ENCODE measurements at places on chromosomes 3 and 15.
A peak's percentile ranks its signal among the peaks of the same experiment; 100 is the strongest.

GRCh38 chr3:46369675-46370132, 1.0 kb upstream of the CCR5 start:
- no peak for DNase-seq

DNA sequence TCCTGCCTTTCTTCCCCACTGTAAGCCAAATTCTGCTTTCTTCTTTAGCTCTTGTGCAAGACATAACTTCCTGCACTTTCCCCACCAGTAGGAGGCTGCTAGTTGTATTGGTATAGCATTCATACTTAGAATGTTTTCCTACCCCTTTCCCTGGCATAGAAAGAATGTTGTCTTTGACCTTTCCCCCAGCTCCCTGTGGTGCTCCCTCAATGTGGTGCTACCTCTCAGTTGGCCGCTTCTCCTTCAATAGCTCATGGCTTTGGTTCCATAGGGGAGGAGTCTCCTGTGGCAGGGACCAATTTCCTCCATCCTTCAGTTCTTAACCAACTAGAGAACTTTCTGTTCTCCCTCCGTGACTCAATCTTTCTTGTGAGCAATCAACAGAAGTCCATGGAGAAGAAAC, 67.5 kb upstream of the AKAP13 start:
- DNase-seq, result peak; percentile 96

GRCh38 chr3:141561426-141562034, 74.7 kb downstream of the RASA2 start:
- peak; percentile 87 for DNase-seq

DNA sequence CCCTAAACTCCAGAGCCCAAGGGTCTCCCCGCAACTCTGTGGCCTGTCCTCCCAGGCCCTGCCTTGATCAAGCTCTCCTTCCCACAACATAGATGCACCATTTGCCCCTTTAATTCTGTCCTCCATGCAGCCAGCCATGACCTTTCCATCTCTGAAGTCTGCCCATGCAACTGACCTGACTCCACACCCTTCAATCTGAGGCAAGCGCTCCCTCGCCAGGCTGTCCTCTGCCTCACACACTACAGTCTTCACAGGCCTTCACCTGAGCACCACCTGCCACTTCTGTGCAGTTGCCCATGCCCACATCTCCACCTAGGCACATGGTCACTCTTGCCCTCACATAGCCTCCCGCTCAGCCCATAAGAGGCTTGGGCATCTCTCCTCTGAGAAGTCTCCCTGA, 244.0 kb downstream of the OCA2 start:
- no peak for DNase-seq

DNA sequence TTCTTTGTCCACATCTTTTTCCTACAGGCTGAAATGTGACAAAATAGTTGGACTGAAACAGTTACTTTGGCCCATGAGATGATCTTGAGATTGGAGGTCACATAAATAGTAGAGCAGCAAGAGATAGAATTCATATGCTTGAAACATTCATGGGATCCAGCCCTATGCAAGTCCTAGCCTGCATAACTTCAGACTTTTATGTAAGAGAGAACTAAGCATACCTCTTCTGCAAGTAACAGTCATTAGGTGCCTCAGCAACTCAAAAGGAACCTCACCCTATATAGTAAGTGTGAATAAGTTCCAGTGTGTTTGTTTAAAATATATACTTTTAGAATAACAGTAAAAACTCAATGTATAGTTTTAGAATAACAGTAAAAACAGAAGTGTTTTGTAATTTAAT, 138.0 kb upstream of the P2RY1 start:
- no peak for DNase-seq

- no peak for DNase-seq
Measured at GRCh38 chr15:72086010-72086697, 31.8 kb downstream of the MYO9A start.

- DNase-seq, result no peak
Measured at GRCh38 chr15:69091654-69092053, 68.8 kb upstream of the GLCE start.

- peak; percentile 24 for DNase-seq
Measured at GRCh38 chr3:185824051-185825005, 514 bp downstream of the IGF2BP2 start.

GRCh38 chr15:88800738-88801137, 2.5 kb upstream of the ACAN start:
- no peak for DNase-seq

GRCh38 chr3:8560366-8561007, 58.9 kb downstream of the LMCD1 start:
- DNase-seq, result peak; percentile 100

DNA sequence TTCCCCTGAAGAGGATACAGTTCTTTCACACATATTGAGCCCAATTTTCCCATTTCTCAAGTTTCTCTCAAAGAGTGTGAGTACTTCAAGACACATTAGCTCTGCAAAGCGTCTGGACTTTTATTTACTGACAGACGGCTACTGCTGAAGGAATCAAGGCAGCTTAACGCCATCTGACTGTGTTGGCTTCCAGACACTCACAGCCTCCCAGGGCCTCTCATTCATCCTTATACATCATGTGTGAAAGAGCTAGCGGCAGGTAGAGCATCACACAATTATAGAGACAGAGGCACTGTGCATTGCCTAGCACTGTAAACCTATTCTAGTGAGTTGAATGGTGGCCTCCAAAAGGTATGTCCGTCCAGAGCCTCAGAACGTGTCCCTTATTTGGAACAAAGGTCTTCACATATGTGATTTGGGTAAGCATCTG, 284.1 kb upstream of the STT3B start:
- no peak for DNase-seq

DNA sequence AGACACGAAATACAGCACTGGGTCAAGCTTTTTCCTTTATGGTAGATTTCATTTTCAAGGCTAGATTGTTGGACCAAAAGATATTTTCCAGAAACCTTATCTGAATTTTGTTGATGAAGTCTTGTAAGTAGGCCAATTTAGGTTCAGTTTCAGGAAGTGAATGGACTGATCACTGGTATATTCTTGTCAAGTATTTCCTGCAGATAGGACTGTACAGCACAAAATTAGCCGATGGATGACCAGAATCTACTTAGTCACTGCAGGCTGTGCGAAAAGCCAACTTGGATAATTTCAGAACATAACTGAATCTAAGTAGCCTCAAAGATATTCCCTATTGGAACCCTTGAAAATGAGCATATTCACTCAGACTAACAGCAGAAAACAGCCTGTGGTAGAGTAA, 206.5 kb downstream of the NR1D2 start:
- DNase-seq, result peak; percentile 62

GRCh38 chr3:143158014-143158988, 38.7 kb downstream of the CHST2 start:
- DNase-seq, result peak; percentile 39

DNA sequence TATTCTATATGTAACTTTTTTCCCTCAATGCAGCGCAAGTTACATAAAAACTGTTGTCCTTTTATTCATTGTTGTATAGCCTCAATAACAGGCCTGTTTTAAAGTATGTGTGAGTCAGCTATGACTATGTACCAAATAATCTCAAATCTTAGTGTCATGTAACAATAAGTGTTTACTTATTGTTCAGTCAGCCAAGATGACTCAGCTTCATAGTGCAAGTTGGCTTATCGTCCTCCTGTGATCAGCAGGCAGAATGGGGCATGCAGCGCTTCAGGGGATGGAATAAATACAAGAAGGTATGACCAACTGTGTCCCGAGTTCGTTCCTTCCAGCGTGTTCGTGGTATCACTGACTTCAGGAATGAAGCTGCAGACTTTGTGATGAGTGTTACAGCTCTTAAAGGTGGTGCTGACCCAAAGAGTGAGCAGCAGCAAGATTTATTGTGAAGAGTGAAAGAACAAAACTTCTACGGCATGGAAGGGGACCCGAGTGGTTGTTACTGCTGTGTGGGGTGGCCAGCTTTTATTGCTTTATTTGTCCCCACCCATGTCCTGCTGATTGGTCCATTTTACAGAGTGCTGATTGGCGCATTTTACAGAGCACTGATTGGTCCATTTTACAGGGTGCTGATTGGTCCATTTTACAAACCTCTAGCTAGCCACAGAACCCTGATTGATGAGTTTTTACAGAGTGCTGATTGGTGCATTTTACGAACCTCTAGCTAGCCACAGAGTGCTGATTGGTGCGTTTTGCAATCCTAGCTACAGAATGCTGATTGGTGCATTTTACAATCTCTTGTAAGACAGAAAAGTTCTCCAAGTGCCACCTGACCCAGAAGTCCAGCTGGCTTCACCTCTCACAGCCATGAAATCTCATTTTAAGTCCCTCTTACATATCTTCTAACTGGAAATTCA, 1016.0 kb downstream of the MCTP2 start:
- peak; percentile 94 for DNase-seq

GRCh38 chr3:193040836-193041672, 123.4 kb upstream of the MB21D2 start:
- DNase-seq, result peak; percentile 76

DNA sequence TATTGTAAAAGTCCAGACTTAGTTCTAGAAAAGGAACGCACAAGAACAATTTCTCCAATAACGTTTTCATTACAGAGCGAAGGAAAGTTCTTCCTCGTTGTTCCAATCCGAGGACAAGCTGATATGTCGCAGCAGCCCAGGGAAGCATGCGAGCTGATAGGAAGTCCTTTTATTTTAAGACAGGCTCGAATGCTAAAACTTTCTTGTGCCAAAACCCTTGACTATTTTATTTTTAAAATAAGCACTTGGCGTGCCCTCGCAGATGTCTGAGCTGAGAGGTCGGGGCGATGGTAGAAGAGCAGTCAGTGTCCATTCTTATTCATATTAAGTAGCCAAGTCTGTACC, 433 bp upstream of the MITF start:
- no peak for DNase-seq

GRCh38 chr3:72247126-72247525, 462.2 kb upstream of the PROK2 start:
- no peak for DNase-seq

DNA sequence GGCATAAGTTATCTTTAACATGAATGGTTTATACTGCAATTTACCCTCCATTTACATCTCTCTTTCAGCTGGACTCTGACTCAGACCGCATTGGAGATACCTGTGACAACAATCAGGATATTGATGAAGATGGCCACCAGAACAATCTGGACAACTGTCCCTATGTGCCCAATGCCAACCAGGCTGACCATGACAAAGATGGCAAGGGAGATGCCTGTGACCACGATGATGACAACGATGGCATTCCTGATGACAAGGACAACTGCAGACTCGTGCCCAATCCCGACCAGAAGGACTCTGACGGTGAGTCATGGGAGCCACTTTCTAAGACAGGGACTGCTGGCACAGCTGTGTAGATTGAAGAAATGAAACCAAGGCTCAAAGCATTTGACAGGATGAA, 11.6 kb downstream of the THBS1 start:
- DNase-seq, result no peak

DNA sequence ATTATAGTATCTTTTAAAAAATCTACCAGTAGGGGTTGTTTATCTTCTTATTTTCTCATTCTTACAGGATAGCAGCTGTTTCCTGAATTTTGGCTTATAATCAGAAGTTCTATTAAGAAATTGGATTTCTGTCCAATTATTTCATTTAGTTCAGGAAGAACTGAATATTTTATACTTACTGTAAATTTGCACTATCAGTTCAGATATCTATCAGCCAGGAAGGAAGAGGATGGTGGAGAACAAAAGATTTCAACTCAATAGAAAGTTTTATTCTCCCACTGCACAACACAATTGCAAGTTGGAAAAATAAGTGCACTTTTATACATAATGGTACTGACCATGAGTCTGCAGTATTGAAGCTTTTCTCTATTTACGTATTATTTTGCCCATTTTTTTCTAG, 400.9 kb downstream of the PLOD2 start:
- no peak for DNase-seq

DNA sequence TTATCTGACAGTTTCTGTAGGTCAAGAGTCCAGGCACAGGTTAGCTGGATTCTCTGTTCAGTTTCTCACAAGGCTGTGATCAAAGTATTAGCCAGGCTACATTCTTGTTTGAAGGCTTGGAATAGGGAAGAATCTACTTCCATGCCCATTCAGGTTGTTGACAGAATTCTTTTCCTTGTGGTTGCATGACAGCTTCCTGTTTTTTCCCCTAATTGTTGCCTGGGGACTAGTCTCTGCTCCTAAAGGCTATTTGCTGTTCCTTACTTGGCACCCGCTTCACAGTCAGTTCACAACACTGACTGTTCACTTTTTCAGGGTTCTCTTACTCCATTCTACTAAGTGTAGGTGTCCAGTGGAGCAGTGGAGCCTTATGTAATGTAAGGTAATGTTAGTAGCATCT, 115.4 kb upstream of the GBE1 start:
- DNase-seq, result no peak

DNA sequence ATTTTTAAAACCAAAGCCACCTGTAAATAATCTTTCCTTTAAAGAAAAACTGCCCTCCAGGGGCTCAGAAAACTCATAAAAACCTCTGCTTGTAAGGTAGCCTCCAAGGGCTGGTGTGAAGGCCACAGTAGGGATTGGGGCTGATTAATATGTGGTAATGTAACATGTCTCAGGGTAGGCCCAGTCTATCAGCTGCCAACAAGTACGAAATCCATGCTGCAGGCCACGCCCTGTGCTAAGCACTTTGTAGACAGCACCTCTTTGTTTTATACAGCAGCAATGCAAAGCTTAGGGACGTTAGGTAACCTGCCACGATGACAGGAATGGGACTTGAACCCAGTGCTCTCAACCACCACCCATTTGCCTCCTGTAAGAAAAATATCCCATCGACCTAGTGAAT, 65.6 kb upstream of the PRICKLE2 start:
- no peak for DNase-seq
